Upper lobe of right lung (tissue), 1 donor: ENCODE measurements at places on chromosomes 5 and 9. TPM values are rescaled to one million over a fixed set of nuclear protein-coding genes. Genes with fewer than 3 reads are reported as not detected.
A peak's percentile ranks its signal among the peaks of the same experiment; 100 is the strongest.

GRCh38 chr5:111945535-111945934 lies 188.5 kb upstream of the NREP start:
- H3K27me3 ChIP-seq = no peaks in the 10 kb centered on the region
- no peak overlapping the region for H3K4me3 ChIP-seq
- H3K4me1 ChIP-seq = no peaks in the 10 kb centered on the region

- no peaks in the 10 kb centered on the region for H3K4me1 ChIP-seq
- no peak for DNase-seq
- H3K27ac ChIP-seq = no peak overlapping the region
- no peak overlapping the region for H3K4me3 ChIP-seq
- H3K36me3 ChIP-seq = no peaks in the 10 kb centered on the region
These were observed 68.1 kb downstream of the ACTL7B start for GRCh38 chr9:108787690-108788048.

DNA sequence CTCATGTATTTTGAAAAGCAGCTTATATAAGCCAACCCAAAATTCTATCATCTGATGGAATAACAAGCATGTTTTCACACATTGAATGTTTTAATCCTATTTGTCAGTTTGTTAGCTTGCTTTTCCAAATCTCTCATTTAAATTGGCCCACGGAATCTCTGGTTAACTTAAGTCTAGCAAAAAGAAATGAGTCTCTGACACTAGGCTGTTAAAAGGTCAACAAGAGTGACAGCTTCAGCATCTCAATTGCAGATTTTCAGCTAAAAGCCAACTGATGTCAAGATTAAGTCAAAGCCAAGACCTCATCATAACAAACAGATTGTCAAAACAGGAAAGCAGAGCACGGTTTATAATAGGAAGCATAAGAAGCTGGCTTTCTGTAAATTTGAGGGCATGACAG lies 49.4 kb upstream of the CDH9 start:
- no peak for DNase-seq
- no peak overlapping the region for H3K27ac ChIP-seq
- H3K4me3 ChIP-seq = no peak overlapping the region
- H3K4me1 ChIP-seq = no peaks in the 10 kb centered on the region

GRCh38 chr5:111781200-111781599 lies 24.2 kb upstream of the NREP start:
- H3K4me1 ChIP-seq = peaks cover 4% of the 10 kb centered on the region
- no peak overlapping the region for H3K27ac ChIP-seq
- H3K4me3 ChIP-seq = no peak overlapping the region
- DNase-seq = peak; percentile 67

GRCh38 chr5:180860273-180860886 lies 696 bp downstream of the ZFP62 start:
- H3K4me1 ChIP-seq = peaks cover 8% of the 10 kb centered on the region
- peak overlapping the region; percentile 87 for H3K27ac ChIP-seq
- H3K36me3 ChIP-seq = peaks cover 6% of the 10 kb centered on the region

DNA sequence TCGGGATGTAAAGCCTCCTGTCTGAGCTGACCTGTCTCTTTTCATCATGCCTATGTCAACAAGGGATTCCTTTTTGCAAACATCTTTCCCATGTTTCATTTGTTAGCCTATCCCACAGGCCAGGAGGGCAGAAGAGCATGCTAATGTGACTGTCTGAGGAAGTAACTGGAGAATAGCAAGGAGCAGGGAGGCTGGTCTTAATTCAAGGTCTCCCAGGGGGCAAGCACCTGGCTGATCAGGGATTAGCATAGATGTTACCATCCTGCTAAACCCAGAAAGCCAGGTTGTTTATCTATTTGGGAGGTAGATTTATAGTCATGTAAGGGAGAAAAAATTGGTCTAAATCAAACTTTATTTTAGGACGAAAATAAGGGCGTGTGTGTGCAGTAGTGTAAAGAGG lies 36.7 kb upstream of the MAP1B start:
- no peaks in the 10 kb centered on the region for H3K4me1 ChIP-seq
- no peak for DNase-seq
- no peak overlapping the region for H3K4me3 ChIP-seq
- no peak overlapping the region for H3K27ac ChIP-seq
- no peaks in the 10 kb centered on the region for H3K27me3 ChIP-seq

DNA sequence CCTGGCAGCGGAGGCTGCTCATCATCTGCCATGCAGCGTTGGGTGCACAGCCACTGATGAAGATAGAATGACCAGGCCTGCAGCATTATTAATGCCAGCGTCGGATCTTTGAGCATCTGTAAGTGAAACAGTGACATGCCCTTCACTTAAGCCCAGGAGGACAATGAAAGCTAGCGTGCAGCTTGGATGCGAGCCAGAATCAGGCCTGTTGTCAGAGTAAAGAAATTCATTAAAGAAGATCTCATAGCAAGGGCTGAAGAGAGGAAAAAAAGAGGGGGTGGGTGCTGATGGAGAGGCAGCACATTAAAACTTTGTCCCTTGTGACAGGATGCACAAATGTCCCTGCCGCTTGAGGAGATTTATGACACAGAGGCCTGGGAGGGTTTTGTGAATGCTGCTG lies 186.1 kb upstream of the MAST4 start:
- DNase-seq = no peak
- no peaks in the 10 kb centered on the region for H3K27me3 ChIP-seq
- no peaks in the 10 kb centered on the region for H3K4me1 ChIP-seq
- no peak overlapping the region for H3K4me3 ChIP-seq
- no peaks in the 10 kb centered on the region for H3K36me3 ChIP-seq

GRCh38 chr5:177509991-177510566 lies 453 bp upstream of the DOK3 start:
- no peaks in the 10 kb centered on the region for H3K27me3 ChIP-seq
- H3K27ac ChIP-seq = peak overlapping the region; percentile 87
- no peak for DNase-seq
- peaks cover 48% of the 10 kb centered on the region for H3K36me3 ChIP-seq
- peak overlapping the region; percentile 59 for H3K4me3 ChIP-seq

GRCh38 chr5:87258507-87258906 lies 9.2 kb upstream of the RASA1 start:
- no peaks in the 10 kb centered on the region for H3K4me1 ChIP-seq
- no peaks in the 10 kb centered on the region for H3K27me3 ChIP-seq
- DNase-seq = no peak
- no peak overlapping the region for H3K4me3 ChIP-seq

DNA sequence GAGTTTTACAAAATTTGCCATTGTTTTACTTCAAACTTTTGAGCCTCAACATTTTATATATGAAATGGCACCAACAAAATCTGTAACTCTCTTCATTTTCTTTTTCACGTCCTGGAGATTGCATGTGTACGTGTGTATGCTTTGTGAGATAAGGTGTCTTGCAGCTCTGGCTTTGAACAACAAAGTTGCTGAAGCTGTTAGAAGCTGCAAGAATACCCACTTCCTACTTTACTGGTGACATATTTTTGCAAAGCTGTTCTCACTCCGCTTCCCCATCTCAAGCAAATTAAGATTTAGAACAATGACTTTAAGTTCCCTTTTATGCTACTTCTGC lies 41.8 kb downstream of the FYB1 start:
- no peaks in the 10 kb centered on the region for H3K27me3 ChIP-seq
- peaks cover 6% of the 10 kb centered on the region for H3K4me1 ChIP-seq
- no peak overlapping the region for H3K4me3 ChIP-seq
- no peak for DNase-seq
- H3K27ac ChIP-seq = no peak overlapping the region

DNA sequence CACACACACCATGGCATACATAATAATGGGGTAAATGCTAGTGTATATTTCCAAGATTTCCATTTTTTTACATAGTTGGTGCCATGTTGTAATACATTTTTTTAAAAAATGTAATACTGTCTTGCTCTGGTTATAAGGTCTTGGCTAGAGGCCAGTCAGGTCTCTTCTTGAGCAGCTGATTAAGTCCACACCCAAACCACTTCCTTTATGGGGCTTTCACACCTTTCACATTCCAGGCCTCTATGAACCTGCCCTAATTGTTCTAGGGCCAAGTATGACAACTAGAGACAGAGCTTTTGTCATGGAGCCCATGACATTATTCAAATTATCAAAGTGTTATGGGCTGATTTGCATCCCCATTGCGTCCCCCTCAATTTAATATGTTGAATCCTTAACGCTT lies 495.6 kb upstream of the CTNND2 start:
- DNase-seq = no peak
- H3K36me3 ChIP-seq = no peaks in the 10 kb centered on the region
- H3K4me3 ChIP-seq = no peak overlapping the region
- H3K4me1 ChIP-seq = no peaks in the 10 kb centered on the region
- H3K27ac ChIP-seq = no peak overlapping the region

GRCh38 chr9:3018691-3019230 lies 174.9 kb upstream of the PUM3 start:
- H3K27me3 ChIP-seq = peaks cover 4% of the 10 kb centered on the region
- no peaks in the 10 kb centered on the region for H3K4me1 ChIP-seq
- H3K36me3 ChIP-seq = no peaks in the 10 kb centered on the region
- DNase-seq = no peak
- no peak overlapping the region for H3K4me3 ChIP-seq

- H3K36me3 ChIP-seq = no peaks in the 10 kb centered on the region
- DNase-seq = no peak
- H3K27me3 ChIP-seq = no peaks in the 10 kb centered on the region
- H3K4me1 ChIP-seq = no peaks in the 10 kb centered on the region
- no peak overlapping the region for H3K4me3 ChIP-seq
These were observed 64.6 kb upstream of the PPP2CA start for GRCh38 chr5:134290443-134290842.

GRCh38 chr9:114033397-114034103 lies 44.5 kb downstream of the AMBP start:
- no peak overlapping the region for H3K4me3 ChIP-seq
- H3K36me3 ChIP-seq = peaks cover 34% of the 10 kb centered on the region
- no peak for DNase-seq
- H3K27me3 ChIP-seq = no peaks in the 10 kb centered on the region

DNA sequence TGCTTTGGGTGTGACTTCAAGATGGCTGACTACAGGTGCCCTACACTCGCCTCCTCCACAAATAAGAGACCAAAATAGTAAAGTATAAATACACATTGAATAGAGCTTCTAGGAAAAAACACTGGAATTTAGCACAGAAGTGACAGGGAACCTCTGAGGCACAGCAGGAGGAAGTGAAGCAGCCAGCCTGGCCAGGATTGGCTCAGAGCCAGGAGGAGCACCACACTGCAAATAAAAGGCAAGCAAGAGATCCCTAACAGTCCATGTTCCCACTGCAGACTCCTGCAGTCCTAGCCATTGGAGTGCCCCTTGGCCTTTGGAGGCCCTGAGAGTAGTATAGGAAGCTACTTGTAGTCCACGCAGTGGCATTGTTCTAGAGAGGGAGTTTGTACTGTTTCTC lies 186.7 kb upstream of the TLX3 start:
- no peak overlapping the region for H3K27ac ChIP-seq
- no peaks in the 10 kb centered on the region for H3K4me1 ChIP-seq
- H3K4me3 ChIP-seq = no peak overlapping the region

DNA sequence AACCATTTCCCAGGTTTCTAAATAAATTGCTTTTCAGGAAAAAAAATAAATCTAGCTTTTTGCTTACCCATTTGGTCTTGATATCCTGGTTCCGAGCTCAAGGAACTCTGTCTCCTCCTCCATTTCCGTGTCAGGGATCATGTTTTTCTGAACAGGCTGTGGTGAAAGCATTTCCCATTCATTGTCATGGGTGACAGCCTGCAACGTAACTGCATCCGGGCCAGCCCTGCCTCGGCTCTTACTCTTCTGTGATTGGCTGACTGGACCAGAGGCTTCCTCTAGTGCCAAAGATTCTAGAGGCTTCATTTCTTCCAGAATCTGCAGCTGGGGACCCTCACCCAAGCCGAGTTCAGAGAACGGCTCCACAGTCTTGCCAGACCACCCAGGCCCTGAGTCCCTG lies 61.0 kb upstream of the PCA3 start:
- H3K27ac ChIP-seq = peak overlapping the region; percentile 47
- no peaks in the 10 kb centered on the region for H3K4me1 ChIP-seq
- DNase-seq = no peak

- H3K27ac ChIP-seq = no peak overlapping the region
- no peaks in the 10 kb centered on the region for H3K36me3 ChIP-seq
- no peaks in the 10 kb centered on the region for H3K4me1 ChIP-seq
- H3K4me3 ChIP-seq = no peak overlapping the region
These were observed 19.0 kb upstream of the TCOF1 start for GRCh38 chr5:150338546-150338945.

- H3K4me1 ChIP-seq = no peaks in the 10 kb centered on the region
- H3K27me3 ChIP-seq = no peaks in the 10 kb centered on the region
- H3K36me3 ChIP-seq = no peaks in the 10 kb centered on the region
These were observed 57.1 kb downstream of the EDIL3 start for GRCh38 chr5:84327591-84327990.

DNA sequence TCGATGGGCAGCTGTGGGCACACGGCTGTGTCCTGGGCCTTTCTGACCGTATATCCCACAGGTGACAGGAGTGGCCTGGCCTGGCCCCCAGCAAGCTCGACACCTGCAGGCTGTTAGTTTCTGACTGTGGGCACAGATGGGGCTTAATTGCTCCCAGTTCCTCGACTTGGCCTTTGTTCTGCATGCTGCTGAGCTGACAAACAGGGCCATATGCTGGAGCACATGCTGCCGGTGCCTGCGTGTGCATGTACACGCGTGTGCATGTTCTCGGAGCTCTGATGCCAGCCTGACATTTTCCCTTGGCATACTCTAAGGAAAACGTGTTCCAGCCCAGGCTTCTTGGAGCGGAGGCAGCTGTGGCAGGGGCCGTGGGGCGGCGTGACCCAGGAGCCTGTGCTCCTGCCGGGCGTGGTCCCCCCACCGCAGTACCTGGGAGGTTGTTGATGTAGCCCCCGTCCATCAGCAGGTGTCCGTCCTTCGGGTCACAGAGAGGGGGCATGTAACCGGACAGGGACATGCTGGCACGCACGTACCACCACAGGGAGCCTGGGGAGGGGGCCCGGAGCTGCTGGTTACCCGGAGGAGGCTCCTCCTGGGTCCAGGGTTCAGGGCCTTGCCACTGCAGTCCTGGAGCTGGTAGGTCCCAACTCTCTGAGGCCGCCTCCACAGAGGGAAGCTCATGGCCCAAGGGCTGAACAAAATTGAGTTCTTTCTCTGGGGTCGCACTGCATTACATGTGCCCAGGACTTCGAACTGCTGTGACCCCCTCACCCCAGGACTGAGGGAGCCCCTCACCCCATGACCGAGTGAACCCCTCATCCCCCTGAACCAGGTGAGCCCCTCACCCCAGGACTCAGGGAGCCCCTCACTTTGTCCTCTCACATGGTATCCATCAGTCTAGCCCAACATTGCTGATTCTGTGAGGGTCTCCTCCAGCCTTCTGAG lies 4.1 kb upstream of the NSMF start:
- H3K27me3 ChIP-seq = no peaks in the 10 kb centered on the region
- DNase-seq = peak; percentile 57
- H3K36me3 ChIP-seq = no peaks in the 10 kb centered on the region
- peaks cover 7% of the 10 kb centered on the region for H3K4me1 ChIP-seq
- no peak overlapping the region for H3K27ac ChIP-seq
- no peak overlapping the region for H3K4me3 ChIP-seq

SPACA9 gene
- 3.3 TPM for total RNA-seq

C9orf50 gene
- total RNA-seq = not detected

PCA3 gene
- total RNA-seq = not detected

MARCHF6 gene
- 150 TPM for total RNA-seq

ZNF782 gene
- total RNA-seq = 4.5 TPM

CDX1 gene
- not detected for total RNA-seq

FOXD4L3 gene
- not detected for total RNA-seq

DNM1 gene
- 5.2 TPM for total RNA-seq
